Esophagus mucosa (tissue), 1 donor: ENCODE measurements at places on chromosomes 4 and X.
A peak's percentile ranks its signal among the peaks of the same experiment; 100 is the strongest.

GRCh38 chr4:94957030-94957429 is 199.3 kb downstream of the BMPR1B start:
- ATAC-seq = no peak

- no peak for ATAC-seq
These were observed 49.0 kb downstream of the NIPAL1 start for GRCh38 chr4:48065587-48066052.

DNA sequence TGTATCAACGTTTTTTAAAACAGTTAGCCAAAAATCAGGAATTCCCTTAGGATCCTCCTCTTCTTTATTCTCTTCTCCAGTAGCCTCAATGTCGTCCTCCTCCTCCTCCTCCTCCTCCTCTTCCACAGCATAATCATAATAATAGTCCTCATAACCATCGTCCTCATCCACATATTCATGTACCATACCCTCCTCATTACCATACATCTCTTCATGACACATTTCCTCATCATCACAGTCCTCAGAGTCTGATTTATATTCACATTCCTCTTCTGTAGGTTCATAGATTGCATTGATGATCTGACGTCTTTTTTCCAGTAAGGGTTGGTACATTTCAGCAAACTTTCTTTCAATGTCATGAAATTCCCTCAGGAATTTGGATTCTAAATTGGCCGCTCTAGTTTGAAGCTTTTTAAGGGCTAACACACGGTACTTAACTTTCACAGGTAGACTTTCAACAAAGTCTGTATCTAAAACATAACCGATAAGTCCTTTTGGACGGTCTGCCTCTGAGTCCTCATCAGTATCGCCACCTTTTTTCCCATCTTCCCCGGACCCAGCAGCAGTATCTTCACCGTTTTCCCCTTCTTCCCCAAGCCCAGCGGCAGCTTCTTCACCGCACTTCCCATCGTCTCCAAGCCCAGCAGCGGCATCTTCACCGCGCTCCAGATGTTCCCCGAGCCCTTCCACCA is 771 bp downstream of the NAP1L2 start:
- no peak for ATAC-seq

GRCh38 chr4:86497980-86498862 is 95.9 kb upstream of the PTPN13 start:
- peak; percentile 64 for ATAC-seq

- ATAC-seq = peak; percentile 65
These were observed 239.9 kb downstream of the NKX6-1 start for GRCh38 chr4:84258905-84259830.
